Right renal cortex interstitium (tissue), 3 donors: ENCODE measurements at places on chromosomes 13 and 19. TPM values are rescaled to one million over a fixed set of nuclear protein-coding genes. Genes with fewer than 3 reads are reported as not detected.

DNA sequence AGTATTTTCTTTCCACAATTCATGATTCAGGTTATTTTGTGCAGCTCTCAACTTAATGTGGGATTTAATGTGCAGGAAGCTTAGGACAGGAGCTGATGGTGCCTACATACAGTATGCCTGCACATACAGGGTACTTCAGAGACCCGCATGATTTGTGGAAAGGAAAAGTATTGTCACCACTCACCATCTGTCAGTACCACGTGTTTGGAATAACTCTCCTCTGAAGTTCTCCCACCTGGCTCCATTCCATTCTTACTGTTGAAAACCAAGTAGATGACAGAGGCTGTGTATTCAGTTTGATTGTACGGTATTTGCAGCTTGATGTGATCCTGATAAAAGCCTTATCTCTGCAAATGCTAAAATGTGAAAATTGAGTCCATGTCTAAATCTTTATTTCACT is 85.7 kb downstream of the ZAR1L start:
- no peak for DNase-seq

DNA sequence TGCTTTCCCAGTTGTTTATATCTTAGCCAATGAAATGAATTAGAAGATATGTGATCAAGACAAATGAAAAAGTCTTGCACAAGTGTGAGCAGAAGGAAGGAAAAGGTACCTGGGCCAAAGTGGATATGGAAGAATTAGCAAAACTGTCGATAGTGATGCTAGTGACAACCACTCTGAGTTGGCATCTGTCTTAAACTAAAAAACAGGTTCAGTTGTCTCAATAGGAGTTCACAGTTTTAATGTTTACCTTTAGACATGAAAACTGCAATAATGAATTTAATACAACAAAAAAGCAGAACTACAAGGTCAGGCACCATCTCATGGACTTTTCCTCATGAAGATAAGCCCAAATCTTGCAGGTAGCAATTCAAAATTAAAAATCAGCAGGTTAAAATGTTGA is 688.5 kb downstream of the EFNB2 start:
- DNase-seq: no peak

- DNase-seq: no peak
These were observed at the start of gene EXOC3L2 for GRCh38 chr19:45245334-45245787. TSS of gene EXOC3L2 (minus strand) at chr19:45245407. CDS start at chr19:45239045, 6,362 bp downstream.

DNA sequence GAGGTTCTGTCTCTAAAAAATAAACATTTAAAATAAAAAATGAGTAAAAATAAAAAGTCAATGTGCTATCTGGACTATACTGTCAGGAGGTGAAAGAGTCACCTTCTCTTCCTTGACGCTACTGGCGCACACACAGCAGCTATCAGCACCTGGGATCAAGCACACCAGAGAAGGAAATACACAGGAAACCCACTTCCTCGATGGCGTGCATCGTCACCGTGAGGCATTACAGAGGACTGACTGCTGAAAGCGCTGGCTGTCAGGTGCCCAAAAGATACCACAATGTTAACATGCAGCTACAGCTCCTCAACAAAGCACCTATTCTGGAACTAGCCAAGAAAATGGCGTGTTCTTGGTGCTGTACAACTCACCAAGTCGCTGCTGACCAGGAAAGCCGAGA is 6.1 kb downstream of the SLC35E1 start:
- no peak for DNase-seq

DNA sequence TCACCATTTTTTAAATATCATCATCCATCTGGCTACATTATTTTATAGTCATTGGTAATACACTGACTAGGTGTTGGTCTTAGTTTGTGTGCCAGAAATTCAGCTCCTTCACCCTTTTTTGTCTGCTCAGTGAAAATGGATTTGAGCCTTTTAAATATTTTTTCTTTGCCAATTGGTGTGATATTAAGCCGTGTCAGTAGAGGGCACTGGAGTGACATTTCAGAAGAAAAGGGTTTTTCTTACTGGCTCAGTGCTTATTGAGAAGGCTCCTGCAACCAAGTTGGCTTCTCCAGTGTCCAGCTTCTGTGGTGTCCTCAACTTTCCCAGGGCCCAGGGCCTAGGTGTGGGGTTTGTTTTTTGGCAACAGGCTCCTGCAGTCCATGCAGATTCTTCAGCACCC is 546.6 kb downstream of the DACH1 start:
- no peak for DNase-seq

The PSG1 gene
- polyA plus RNA-seq: 0.78 TPM
